ENCODE measurements at places on chromosomes 6 and 20. TPM values are rescaled to one million over a fixed set of nuclear protein-coding genes. Genes with fewer than 3 reads are reported as not detected.

Gene IYD
- total RNA-seq = not detected

Gene CST2
- total RNA-seq = not detected

Gene WFDC12
- total RNA-seq = not detected

Gene ZSCAN23
- 1.8 TPM for total RNA-seq

Gene NFATC2
- total RNA-seq = 5.0 TPM

Gene GOPC
- 28.1 TPM for total RNA-seq

Gene RCAN2
- 22.7 TPM for total RNA-seq

Gene LGSN
- total RNA-seq = not detected

Gene MOG
- total RNA-seq = not detected

Gene SLC35F1
- total RNA-seq = 3.8 TPM

Gene LAMA2
- 59.6 TPM for total RNA-seq

Gene OR2J3
- not detected for total RNA-seq

Gene RBM24
- 15.0 TPM for total RNA-seq

Gene RAB44
- 0.71 TPM for total RNA-seq

Gene MCCD1
- total RNA-seq = not detected

Gene SGK1
- 17.2 TPM for total RNA-seq

Gene RIPPLY2
- total RNA-seq = not detected

Gene RGS17
- 0.41 TPM for total RNA-seq

Gene ADGRF1
- not detected for total RNA-seq

Gene OR11A1
- not detected for total RNA-seq

Gene FILIP1
- total RNA-seq = 47.1 TPM

Gene SIRPD
- total RNA-seq = not detected

Gene CTCFL
- total RNA-seq = not detected

Gene CYP21A2
- total RNA-seq = 4.9 TPM

Gene PLEKHG1
- 13.2 TPM for total RNA-seq

Gene SCUBE3
- total RNA-seq = 4.9 TPM

Gene COL19A1
- not detected for total RNA-seq

Gene TBP
- 17.1 TPM for total RNA-seq

Gene HLA-DRA
- total RNA-seq = 119 TPM

Gene GGT7
- total RNA-seq = 9.6 TPM

Gene HLA-DRB5
- total RNA-seq = 2.1 TPM

Gene ENPP3
- 0.14 TPM for total RNA-seq

Gene PNISR
- total RNA-seq = 253 TPM

Gene ZBP1
- not detected for total RNA-seq

Gene ZNFX1
- total RNA-seq = 32.1 TPM

Data from sigmoid colon (tissue), 7 donors.